Activated T-helper 9 cell treated with anti-CD3 and anti-CD28 coated beads, Interleukin-2, amount 50 U/mL, for 16 hours (primary cell): ENCODE measurements at places on chromosomes 7 and 10.

GRCh38 chr10:28661035-28661434 lies 16.3 kb upstream of the BAMBI start:
- DNase-seq = no peak

GRCh38 chr7:80232979-80233724 lies 98.5 kb downstream of the GNAI1 start:
- no peak for DNase-seq

- DNase-seq = no peak
Observed at GRCh38 chr7:47818796-47819606, 129.3 kb downstream of the PKD1L1 start.

- no peak for DNase-seq
Observed at GRCh38 chr10:15719899-15720634, at the start of gene ITGA8. Gene ITGA8 (minus strand): TSS chr10:15719922. CDS start chr10:15719771, 151 bp downstream.

DNA sequence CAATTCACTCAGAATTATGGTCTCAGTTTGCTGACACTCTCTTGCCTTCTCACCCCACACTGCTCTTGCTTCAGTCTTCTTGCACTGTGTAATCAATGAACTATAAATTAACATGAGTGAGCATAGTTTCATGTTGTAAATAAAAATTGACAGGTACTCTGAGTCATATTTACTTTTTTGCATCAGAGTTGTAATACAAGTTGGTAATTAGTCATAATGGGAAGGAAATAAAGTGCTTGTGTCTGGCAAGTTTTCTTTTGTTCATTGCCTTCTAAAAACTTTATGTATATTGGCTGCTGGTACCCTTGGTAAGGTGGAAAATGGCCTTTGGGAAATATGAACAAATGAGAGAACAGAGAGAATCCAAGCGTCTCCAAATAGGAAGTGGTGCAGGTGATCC lies 169.3 kb upstream of the MAGI2 start:
- no peak for DNase-seq

DNA sequence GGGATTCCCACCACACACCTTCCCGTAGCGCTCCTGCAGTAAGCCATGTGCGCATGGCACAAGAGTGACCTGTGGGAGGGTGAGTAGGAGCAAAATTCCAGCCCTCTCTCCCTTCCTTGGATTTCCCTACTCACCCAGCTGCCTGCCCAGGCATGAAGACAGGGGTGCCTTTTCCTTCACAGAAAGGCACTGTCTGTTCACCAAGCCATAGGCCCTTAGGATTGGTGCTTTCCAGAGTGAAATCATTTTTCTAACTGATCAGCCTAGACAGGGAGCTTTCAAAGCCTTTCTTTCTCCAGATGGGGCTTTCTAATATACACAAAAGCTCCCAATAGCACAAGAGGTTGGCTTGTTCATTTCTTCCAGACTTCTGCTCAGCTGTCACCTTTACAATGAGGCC lies 79.7 kb downstream of the CTTNBP2 start:
- DNase-seq = no peak

- DNase-seq = no peak
Observed at GRCh38 chr7:68238204-68238805, 1241.7 kb downstream of the TYW1 start.

DNA sequence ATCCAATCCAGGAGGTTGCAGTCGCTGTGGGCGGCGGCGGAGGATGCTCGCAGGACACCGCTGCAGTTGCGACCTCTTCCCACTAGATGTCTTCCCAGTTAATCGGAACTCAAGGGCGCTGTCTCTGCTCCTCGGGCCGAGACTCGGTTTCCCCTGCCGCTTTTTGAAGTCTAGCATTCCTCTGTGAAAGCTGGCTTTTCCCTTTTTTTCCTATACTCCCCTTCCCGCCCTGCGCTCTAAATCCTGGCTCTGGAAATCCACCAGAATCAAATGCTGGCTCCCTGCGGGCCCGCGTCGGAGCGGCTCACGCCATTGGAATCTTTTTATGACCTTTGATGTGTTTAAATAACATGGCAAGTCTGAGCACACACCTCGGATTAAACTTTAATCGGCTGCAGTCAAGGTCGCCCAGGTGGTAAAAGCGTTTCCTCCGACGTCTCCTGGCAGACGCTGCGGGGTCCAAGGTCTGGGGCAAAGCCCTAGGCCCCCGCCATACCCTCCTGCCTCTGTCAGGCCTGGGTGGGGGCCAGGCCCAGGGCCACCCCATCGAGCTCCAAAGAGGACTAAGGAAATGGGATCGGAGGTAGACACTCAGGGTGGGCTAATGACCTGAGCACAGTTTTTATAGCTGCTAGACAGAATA lies 10.7 kb upstream of the HOXA13 start:
- no peak for DNase-seq

DNA sequence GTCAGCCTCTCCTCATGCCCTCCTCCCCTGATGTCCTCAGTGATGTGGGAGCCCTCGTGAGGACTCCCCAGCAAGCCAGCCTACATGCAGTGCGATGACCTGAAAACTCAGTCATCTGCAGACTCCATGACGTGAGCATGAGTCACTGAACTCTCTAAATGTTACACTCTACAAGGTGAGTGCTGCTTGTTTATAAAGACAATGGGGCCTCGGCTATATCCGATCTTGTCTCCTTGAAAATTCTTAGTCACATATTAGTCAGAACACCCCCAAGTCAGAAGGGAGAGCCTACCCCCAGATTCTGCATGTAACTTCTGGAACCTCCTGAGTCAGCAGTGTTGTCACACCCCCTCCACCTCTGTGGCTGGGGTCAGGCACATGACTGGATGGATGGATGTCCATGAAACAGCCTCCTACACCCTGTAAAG lies 673.8 kb downstream of the INHBA start:
- DNase-seq = no peak

- DNase-seq = no peak
Observed at GRCh38 chr7:128591705-128592104, 80.4 kb upstream of the GARIN1A start.

DNA sequence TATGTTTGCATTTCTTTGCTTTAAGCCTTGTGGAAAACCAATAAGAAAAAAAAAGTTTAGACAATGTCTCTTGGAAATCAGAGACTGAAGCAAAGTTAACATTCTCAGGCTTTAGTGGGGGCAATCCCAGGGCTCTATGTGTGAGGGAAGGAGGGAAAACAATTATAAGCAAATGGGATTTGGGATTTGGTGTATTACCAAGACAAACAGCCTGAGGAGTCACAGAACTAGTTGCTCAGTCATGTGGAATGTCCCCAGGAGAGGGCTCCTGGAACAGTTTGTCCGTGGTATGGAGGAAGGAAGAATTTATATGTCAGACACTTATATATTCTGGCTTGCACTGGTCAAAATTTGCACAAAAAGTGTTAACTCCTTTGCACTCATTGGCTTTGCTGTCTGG lies 562.9 kb upstream of the TPK1 start:
- DNase-seq = no peak

DNA sequence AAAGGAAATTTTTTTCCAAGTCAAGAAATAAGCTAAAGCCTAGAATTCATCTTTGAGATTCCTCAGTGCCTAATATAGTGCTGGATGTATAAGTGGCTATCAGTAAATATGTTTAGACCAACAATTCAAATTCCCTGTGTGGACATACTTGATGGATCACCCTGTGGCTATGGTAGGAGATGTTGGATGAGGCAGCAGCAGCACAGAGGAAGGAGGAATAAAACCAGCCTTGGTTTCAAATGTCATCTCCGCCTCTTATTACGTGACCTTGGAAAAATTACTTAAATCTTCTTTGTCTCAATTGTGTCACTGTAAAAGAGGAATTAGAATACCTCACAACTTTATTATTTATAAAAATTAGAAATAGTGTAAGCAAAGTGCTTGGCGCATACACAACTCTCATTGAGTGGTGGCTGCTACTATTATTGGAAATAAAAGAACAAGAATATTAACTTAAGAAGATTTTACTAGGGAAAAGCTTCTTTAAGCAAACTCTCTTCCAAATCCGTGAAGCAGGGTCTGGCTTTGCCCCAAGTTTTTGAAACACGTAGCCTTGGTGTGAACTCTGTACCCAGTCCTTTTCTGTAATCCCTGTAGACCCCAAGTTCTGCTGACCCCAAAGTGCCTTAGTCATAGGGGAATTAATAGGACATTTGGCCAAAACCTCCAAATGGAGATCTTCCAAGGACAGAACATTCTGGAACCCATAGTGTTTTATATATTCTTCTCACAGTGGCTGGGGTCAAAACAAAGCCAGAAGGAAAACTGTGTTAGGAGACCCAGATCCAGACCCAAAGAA lies 283.8 kb downstream of the PTEN start:
- DNase-seq = no peak

GRCh38 chr7:95927756-95928155 lies 155.4 kb downstream of the DYNC1I1 start:
- DNase-seq = no peak

DNA sequence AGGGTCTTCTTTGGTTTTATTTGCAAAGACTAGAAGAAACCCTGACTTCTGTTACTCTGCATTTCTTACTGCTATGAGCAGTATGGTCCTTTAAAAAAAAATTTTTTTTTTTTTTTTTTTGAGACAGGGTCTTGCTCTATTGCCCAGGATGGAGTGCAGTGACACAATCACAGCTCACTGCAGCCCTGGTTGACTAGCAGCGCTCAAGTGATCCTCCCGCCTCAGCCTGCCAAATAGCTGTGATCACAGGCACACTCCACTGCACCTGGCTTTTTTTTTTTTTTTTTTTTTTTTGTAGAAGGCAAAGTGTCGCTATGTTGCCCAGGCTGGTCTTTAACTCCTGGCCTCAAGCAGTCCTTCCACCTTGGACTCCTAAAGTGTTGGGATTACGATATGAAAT lies 17.4 kb downstream of the CNNM2 start:
- no peak for DNase-seq

DNA sequence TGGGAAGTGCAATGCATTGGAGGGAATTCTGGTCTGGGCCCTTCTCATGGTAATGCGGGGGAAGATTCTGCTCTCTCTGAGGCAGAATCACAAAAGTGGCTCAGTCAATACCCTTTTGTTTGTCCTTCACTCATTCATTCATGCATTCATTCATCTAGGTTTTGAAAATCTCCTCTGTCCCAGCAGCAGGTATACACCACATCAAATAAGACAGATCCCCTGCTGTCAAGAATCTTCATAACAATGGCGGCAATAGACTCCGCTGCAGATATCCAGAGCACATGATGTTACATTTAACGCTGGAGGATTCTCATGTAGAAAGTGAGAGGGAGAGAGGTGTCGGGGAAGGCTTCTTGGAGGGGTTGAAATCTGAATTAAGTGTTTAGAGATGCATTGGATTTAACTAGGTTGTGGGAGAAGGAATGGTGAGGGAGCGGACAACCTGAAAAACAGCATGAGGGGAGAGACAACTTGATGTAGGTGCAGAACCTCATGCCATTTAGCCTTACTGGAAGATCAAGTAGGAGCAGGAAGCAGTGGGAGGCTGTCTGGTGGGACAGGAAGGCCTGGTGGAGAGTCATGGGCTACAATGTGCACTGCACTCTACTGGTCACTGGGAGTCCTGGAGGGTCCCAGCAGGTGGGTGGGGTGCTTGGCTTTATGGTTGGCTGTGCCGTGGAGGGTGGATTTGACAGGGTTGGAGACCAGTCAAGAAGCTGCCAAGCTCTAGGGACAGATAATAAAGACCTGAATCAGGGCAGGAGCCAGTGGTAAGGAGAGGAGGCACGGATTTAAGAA lies 5.2 kb upstream of the FAM180A start:
- DNase-seq = no peak

- no peak for DNase-seq
Observed at GRCh38 chr7:69245646-69246045, 352.6 kb upstream of the AUTS2 start.

DNA sequence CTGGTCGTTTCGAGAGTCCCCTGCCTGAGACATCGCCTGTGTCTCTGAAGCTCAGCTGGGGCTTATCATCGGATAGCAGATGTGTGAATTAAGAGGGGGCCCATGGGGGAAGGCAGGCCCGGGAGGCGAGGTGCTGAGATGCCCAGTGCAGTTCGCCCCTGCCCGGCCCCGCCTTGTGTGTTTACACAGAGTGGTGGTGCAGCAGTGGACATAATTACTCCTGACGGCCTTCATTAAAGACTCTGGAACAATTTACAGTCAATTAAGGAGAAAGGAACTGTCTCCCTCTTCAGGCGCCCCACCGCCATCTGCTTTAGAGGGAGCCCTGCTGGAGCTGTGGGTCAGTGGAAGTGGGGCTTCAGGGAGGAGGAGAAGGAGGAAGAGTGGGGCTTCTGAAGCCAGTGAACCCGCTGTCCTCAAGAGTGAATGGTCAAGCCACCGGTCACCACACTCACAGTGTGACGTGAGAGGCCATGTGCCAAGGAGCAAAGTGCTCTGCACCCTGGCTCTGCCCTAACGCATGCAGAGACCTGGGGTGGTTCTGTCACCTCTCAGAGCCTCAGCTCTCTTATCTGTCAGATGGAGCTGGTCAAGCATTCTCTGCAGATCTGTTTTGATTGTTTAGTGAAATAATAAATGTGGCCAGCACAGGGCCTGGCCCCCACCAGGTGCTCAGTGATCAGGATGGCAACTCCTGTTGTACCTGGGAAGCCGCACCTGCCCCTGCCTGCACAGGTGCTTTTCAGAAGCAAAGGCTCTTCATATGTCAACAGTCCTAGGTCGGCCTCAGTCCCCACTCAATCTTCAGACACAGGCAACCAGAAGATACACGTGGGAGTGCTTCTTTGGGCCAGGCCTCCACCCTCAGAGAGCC lies 65.6 kb downstream of the CDH23 start:
- no peak for DNase-seq

- DNase-seq = no peak
Observed at GRCh38 chr10:58104351-58104751, 163.3 kb downstream of the IPMK start.

GRCh38 chr10:116469437-116469836 lies 41.8 kb downstream of the PNLIPRP3 start:
- no peak for DNase-seq

- DNase-seq = no peak
Observed at GRCh38 chr7:134637934-134638719, 8.5 kb upstream of the BPGM start.

DNA sequence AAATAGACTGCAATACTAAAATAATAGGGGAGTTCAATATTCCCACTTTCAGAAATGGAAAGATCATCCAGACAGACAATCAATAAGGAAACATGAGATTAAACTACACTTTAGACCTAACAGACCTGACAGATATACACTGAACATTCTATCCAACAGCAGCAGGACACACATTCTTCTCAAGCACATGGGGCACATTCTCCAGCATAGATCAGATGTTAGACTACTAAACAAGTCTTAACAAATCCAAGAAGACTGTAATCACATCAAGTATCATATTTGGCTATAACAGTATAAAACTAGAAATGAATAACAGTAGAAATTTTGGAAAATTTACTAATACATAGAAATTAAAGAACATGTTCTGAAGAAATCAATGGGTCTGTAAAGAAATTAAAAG lies 458.9 kb upstream of the ANKRD30A start:
- DNase-seq = no peak
